ENCODE measurements at places on chromosomes 6 and 20.

- no peak for DNase-seq
Observed at GRCh38 chr6:158737710-158738615, 81.2 kb downstream of the EZR start.

DNA sequence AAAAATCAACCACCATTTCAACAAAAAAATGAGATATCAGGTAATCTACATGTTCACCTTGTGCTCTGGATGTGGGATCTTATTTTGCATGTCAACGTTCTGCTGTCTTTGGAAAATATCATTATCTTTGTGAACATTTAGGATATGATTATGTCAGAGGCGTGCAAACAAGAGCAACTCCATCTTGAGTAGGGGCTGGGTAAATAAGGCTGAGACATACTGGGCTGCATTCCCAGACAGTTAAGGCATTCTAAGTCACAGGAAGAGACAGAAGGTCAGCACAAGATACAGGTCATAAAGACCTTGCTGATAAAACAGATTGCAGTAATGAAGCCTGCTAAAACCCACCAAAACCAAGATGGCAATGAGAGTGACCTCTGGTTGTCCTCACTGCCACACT lies 28.8 kb upstream of the ZBTB24 start:
- no peak for DNase-seq

GRCh38 chr6:168400037-168400436 lies 40.9 kb upstream of the SMOC2 start:
- DNase-seq: no peak

DNA sequence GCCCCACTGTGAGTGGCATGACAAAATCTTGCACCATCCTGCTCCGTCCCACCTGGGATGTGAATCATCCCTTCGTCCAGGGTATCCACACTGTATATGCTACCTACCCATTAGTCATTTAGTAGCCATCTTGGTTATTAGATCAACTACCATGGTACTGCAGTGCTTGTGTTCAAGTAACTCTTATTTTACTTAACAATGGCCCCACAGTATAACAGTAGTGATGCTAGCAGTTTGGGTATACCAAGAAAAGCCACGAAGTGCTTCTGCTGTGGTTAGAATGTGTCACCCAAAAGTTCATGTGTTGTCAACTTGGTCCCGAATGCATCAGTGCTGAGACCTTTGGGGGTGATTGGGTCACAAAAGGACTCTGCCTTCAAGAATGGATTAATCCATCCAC lies 11.7 kb downstream of the OSER1 start:
- DNase-seq: no peak

DNA sequence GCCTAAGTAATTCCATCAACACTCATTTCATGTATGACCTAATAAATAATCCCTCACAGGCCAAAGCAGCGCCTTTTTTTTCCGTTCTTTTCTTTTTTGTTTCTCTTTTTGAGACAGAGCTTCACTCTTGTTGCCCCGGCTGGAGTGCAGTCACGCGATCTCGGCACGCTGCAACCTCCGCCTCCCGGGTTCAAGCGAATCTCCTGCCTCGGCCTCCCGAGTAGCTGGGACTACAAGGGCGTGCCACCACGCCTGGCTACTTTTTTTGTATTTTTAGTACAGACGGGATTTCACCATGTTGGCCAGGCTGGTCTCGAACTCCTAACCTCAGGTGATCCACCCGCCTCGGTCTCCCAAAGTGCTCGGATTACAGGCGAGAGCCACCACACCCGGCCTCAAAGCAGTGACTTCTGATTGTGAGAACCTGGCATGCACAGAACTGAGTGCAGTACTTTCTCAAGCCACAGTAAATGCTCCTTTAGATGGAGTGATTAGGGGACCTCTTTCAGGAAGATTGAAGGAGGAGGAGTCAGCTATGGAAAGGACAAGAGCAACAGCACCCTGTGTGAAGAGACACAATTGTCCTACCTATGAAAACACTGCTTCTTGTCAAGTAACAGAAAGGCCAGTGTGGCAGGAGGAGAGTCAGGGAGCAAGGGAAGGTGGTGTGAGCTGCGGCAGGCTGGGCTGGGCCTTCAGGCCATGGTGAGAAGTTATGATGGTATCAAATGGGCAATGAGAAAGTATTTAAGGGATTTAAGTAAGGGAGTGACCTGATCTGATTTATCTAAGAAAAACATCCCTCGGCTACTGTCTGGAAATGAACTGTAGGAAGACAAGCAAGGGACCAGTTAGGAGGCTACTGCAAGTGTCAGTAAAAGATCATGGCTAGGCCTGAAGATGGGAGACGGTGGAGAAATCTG lies 1.7 kb upstream of the SCAF8 start:
- no peak for DNase-seq

- DNase-seq: no peak
Observed at GRCh38 chr6:30881392-30882203, 2.7 kb upstream of the DDR1 start.

- no peak for DNase-seq
Observed at GRCh38 chr6:56688521-56688920, 45.8 kb upstream of the DST start.

GRCh38 chr20:44736170-44737021 lies 9.3 kb upstream of the KCNK15 start:
- DNase-seq: no peak

- DNase-seq: no peak
Observed at GRCh38 chr6:137845460-137845859, 21.6 kb upstream of the TNFAIP3 start.

DNA sequence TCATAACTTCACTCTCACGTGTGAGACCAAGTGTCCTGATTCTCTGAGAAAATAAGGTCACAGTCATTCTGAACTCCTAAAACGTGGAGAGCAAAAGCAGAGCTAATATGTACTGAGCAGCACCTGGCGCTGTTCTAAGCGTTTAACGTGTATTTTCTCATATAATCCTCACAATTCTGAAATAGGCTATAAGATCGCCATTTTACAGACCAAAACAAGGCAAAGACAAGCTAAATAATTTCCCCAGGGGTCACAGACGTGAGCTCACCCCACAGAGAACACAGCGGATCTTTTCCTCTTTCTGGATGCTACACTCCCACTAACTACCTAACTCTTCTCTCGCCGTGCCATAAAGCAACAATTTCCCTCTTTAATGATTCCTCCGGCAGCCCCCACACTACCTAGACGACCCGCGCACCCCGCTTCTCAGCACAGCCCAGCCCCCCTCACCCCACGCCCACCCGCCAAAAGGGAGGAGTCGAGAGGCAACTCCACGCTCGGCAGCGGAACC lies 636 bp downstream of the SUPT3H start:
- DNase-seq: no peak

DNA sequence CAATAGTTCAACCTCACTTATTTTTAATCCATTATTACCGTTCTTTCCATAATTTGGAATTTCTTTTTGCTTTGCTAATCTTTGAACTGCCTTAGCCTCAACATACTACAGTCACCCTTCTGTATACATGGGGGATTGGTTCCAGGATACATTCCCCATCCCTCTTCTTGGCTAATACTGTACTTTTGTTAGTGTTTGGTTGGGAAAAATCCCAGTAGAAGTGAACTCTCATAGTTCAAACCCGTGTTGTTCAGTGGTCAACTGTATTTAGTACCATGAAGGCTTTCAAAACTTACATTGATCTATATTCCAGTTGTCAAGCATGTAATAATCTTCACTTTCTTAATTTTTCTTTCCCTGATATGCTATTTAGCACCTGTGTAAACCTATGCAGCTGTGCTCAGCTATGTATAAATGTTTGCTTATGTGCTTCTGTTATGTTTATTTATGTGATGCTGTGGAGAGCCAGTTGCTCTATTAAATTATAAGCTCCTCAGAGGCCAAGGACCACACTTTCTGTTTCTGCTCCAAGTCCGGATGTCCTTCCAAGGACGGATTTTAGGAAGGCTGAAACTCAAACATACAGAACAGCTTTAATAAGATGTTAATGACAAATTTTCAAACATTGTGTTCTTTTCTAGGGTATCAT lies 33.3 kb upstream of the LAMA4 start:
- no peak for DNase-seq

- no peak for DNase-seq
Observed at GRCh38 chr6:155036907-155037306, 41.8 kb downstream of the TIAM2 start.

- DNase-seq: no peak
Observed at GRCh38 chr6:84065693-84066290, 32.2 kb downstream of the MRAP2 start.

DNA sequence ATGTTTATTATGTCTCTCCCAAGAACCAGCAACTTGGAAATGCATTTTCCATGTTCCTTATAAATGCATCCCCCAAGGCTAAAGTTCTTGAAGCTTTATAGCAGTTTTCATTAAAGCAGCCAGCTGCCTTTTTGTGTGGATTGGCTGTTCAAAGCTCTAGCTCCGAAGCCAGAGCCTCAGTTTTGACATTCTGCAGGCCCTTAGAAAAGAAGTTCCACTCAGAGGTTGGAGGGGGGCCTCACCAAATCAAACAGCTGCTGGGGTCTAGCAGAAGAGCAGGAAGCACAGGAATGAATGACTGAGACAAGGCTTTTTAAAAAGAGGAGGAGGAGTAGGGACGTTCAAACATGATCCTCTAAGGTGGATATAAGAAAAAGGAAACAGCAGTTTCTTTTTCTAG lies 4.2 kb upstream of the POU3F2 start:
- no peak for DNase-seq

GRCh38 chr6:44739181-44739580 lies 351.7 kb downstream of the CDC5L start:
- DNase-seq: no peak

DNA sequence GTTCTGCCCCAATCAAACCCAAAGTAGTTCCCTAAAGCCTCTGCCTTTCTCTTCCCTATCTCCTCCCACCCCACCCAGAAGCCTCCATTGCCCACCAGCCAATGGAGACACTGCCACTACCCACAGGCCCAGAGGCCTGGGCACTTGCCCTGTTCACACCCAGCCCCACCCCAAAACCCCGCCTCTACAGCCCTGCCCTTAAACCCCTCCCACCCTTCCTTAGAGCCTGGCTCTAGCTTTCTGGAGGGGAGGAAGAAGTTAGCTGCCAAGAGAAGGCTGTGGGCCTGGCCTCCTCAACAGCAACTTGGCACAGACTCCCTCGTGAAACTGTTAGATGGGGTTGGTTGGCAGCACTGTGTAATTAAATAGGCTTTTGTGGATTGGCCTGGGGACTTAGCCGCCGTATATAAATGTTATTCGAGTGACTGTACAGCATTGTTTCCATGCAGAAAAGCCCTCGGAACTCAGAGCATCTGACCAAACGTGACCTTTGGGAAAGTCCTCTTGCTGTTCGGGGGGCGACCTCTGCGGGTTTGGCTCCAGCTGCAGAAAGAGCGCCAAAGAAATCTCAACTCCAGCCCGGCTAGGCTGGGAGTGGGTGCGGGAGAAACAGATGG lies 31.4 kb downstream of the COL11A2 start:
- DNase-seq: no peak

- no peak for DNase-seq
Observed at GRCh38 chr20:2780948-2781347, 19.5 kb downstream of the CPXM1 start.

DNA sequence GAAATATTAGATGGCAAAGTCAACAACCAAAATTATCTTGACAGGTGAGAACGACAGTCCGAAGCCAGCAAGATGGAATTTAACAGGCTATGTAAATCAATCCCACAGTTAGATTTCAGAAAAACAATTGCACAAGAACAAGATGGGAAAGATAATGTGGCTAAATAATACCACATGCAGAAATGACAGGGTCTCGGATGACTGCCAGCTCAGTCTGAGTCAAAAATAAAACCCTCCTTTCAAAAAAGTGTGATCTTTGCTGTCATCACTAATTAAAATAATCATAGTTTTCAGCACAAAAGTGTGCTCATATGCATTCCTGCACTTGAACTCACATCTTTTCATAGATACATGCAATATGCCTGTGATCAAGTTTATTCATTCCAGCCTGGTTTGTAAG lies 25.9 kb downstream of the FOXQ1 start:
- DNase-seq: no peak

DNA sequence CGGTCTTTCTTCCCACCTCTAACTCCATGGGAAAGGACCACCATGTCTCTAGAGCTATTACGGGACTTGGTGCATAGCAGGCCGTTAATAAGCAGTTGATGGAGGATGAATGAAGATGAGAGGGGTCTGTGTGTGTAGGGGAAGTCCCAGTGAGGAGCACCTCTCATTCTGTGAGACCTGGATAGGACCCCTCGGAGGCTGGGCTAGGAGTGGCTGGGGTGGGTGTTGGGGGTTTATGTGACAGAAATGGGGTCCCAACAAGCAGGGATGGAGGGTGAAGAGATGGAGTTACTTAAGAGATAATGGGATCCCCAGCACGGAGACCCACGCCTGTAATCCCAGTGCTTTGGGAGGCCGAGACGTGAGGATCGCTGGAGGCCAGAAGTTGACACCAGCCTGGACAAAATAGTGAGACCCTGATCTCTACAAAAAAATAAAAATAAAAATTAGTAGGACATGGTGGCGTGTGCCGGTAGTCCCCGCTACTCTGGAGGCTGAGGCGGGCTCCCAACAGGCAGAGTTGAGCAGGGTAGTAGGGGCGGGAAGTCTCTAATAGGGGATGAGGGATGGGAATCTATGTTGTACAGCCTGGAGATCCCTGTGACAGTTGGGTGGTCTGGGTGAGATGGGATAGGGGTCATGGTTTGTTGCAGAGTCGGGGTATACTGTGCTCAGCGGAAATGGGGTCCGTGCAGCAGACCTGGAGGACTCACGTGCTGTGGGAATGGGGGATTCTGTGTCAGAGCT lies 677 bp upstream of the ZNF341 start:
- no peak for DNase-seq

GRCh38 chr20:32522776-32523612 lies 62.1 kb downstream of the NOL4L start:
- DNase-seq: peak; percentile 61

- DNase-seq: no peak
Observed at GRCh38 chr6:3396503-3397180, 60.2 kb downstream of the SLC22A23 start.

DNA sequence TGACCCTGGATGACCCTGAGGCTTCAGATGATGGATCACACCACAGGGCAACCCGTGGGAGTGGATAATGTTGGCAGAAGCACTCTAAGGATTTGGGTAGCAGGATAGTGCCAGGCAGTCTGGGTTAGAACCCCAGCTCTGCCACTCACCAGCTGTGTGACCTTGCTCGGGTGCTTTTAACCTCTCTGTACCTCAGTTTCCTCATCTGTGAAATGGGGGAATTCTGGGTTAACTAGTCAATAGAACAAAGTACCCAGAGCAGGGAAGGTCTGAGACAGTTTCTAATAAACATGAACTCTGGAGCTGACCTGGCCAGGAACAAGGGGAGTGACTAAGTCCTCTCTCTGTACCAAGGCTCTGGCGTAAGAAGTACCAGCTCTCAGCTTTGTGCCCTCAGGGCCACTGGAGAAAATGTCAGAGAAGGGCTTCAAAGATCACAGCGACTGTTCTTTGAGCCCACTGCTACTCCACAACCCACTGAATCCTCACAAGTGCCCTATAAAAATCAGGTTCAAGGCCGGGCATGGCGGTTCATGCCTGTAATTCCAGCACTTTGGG lies 14.7 kb upstream of the NOL4L start:
- no peak for DNase-seq

DNA sequence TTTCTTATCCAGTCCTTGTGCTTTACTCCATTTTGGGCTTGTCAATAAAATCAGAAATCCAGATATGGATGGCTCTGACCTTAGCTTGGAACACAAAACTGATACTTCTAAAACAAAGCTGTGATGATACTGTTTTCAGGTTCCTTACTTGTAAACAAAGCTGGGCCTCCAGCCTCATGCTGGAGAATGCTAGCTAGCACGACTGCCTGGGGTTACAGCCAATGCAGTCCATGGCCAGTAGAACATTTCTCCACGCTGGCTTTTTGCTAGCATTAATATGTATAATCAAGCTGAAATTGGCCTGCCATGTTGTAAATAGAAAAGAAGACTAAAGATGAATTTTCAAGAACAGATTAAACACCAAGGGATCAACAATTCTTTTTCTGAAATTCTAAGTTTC lies 63.9 kb downstream of the MTHFD1L start:
- DNase-seq: no peak
